ENCODE measurements at places on chromosomes 2 and 18. TPM values are rescaled to one million over a fixed set of nuclear protein-coding genes. Genes with fewer than 3 reads are reported as not detected.

- peaks cover 77% of the 10 kb centered on the region for H3K4me1 ChIP-seq
- peak; percentile 85 for DNase-seq
- no peaks in the 10 kb centered on the region for H3K36me3 ChIP-seq
- peak overlapping the region; percentile 5 for H3K4me3 ChIP-seq
Observed at GRCh38 chr2:9656270-9656766, 25.5 kb upstream of the YWHAQ start.

DNA sequence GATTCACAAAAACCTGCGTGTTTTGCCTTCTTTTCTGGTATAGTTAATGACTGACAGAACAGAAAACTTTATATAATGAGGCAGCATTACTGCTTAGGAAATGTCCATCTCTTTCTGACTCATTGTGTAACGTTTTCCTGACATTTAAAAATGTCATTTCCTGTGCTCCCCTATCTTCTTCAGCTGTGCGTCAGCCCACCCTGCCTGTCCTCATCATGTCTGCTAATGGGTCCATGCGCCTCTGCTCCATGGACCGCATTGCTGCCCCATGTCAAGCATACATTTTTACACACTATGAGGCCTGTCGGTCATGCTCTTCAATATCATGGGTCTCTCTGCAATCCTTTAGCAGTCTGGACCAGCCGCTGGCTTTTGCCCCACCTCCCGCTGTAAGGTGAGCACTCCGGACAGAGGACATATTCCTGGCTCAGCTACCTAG, 234.3 kb downstream of the CDCA7 start:
- DNase-seq = no peak
- H3K27me3 ChIP-seq = no peaks in the 10 kb centered on the region
- no peaks in the 10 kb centered on the region for H3K36me3 ChIP-seq
- peak overlapping the region; percentile 62 for H3K27ac ChIP-seq
- no peak overlapping the region for H3K4me3 ChIP-seq

CBLN2 gene
- 5.7 TPM for total RNA-seq

MBD5 gene
- total RNA-seq = 40.2 TPM

GRCh38 chr2:241218131-241219029, 29.9 kb downstream of the ANO7 start:
- no peaks in the 10 kb centered on the region for H3K36me3 ChIP-seq
- H3K4me3 ChIP-seq = peak overlapping the region; percentile 65
- peak overlapping the region; percentile 86 for H3K27ac ChIP-seq
- no peaks in the 10 kb centered on the region for H3K27me3 ChIP-seq
- DNase-seq = no peak

GRCh38 chr2:136115183-136115761, 2.7 kb downstream of the CXCR4 start:
- peaks cover 4% of the 10 kb centered on the region for H3K4me1 ChIP-seq
- H3K27ac ChIP-seq = no peak overlapping the region
- H3K36me3 ChIP-seq = no peaks in the 10 kb centered on the region
- H3K27me3 ChIP-seq = peaks cover 61% of the 10 kb centered on the region
- DNase-seq = no peak

RBM44 gene
- total RNA-seq = 0.90 TPM

PROM2 gene
- total RNA-seq = 1.4 TPM

- H3K27ac ChIP-seq = no peak overlapping the region
- H3K4me3 ChIP-seq = no peak overlapping the region
- no peak for DNase-seq
- H3K36me3 ChIP-seq = no peaks in the 10 kb centered on the region
- H3K27me3 ChIP-seq = no peaks in the 10 kb centered on the region
Observed at GRCh38 chr2:18630541-18630940, 41.2 kb upstream of the NT5C1B start.

DNA sequence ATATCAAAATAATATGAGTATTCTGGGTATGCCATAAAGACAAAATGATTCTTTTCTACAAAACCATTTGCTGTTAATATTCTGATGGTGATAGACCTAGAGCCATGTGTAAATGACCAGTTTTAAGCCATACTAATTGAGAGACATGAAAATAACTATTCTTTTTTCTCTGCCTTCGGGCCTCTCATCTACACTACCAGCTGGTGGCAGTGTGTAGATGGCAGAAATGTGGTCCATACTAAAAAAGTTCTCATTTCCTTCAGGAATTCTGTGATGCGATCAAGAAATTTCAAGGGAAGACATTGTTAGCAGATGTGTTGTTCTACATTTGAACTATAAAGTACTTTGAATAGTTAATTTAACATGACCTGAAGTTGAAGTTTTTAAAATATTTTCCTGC, 485.2 kb downstream of the TRIB2 start:
- no peaks in the 10 kb centered on the region for H3K4me1 ChIP-seq
- no peaks in the 10 kb centered on the region for H3K27me3 ChIP-seq
- DNase-seq = no peak
- H3K4me3 ChIP-seq = no peak overlapping the region
- no peaks in the 10 kb centered on the region for H3K36me3 ChIP-seq
- no peak overlapping the region for H3K27ac ChIP-seq

BOLL gene
- total RNA-seq = not detected

DNA sequence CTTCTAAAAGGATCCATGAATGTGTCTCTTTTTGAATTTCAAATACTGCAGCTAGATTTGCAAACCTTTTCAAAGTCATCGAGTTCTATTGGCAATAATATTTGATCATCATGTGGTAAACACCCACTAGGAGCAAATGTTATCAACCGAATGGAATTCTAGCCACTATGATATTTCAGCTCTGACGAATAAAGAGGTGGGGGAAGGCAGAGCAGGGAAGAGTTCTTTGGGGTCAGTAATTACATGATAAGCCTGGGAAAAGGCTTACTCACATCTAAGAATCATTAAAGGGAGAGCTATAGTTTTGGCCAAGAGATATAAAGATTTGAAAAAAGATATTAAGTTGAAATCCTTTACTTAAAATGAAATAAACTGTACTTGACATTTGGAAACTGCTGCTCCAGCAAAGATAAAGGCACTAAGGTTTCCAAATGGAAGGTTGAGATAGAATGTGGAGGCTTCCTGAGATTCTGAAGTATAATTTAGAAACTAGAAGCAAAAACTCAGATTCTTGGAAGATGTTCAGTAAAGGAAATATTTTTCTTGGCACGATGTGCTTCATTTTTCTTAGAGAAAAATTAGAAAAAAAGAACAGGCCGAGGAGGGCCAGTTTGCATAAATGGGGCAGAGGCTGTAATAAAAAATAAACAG, 104.7 kb upstream of the ARHGAP28 start:
- H3K27me3 ChIP-seq = no peaks in the 10 kb centered on the region
- no peak overlapping the region for H3K27ac ChIP-seq
- no peak overlapping the region for H3K4me3 ChIP-seq
- no peak for DNase-seq

CRYGC gene
- total RNA-seq = not detected
